ENCODE measurements at places on chromosomes 13 and 19. TPM values are rescaled to one million over a fixed set of nuclear protein-coding genes. Genes with fewer than 3 reads are reported as not detected.

Gene MCF2L
- total RNA-seq, result 38.1 TPM

Gene LAIR2
- total RNA-seq, result not detected

Gene ZNF524
- 17.5 TPM for total RNA-seq

Gene FFAR2
- total RNA-seq, result 0.11 TPM

Gene ATP4B
- not detected for total RNA-seq

Gene SLC10A2
- total RNA-seq, result not detected

Gene ERCC5
- 25.7 TPM for total RNA-seq

Gene CCDC8
- total RNA-seq, result 28.1 TPM

Gene ZNF284
- 1.6 TPM for total RNA-seq

Gene LGALS4
- 0.86 TPM for total RNA-seq

Gene PSG6
- not detected for total RNA-seq

Gene TUBA3C
- total RNA-seq, result 0.27 TPM

Gene PLK5
- total RNA-seq, result not detected

Gene ELANE
- total RNA-seq, result 1.3 TPM

Gene TNFSF9
- total RNA-seq, result 0.51 TPM

Gene NLRP11
- total RNA-seq, result not detected

All from Right ventricle myocardium superior (tissue), 1 donor.